ENCODE measurements at places on chromosomes 3 and 15.

DNA sequence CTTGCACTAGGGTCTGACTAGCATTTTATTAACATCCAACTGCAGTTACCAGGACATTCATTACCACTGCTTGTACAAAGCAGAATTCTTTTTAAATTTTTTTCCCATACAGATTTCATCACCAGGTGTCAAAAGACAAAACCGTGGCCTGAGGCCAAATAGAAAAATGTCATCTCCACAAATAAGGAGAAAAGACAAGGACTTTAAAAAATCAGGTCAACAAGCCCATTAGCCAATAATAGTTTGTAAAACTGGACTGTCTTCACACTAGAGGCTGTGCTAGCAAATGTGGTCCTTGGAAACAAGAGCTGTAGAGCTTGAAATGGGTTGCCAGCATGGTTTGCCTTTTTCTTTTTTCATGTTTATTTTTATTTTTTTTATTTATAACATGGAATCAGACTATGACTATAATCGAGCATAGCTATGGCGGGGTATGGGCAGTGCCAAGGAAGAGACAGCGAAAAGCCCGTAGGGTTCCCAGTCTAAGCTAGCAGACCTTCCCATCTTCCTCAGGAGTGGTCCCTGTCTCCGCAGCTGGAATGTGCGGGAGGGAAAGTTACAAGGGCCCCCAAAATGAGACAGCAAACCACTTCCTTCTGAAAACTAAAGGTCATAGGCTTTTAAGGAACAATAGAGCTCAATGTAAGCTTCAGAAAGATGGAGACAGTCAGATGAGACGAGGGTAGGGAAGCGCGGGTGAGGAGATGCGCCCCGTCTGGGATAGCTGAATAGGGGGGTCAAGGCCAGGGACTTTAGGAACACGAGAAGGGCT lies 1.5 kb downstream of the PTPN9 start:
- no peak for DNase-seq

- DNase-seq = no peak
Observed at GRCh38 chr3:55623786-55624185, 136.7 kb upstream of the WNT5A start.

DNA sequence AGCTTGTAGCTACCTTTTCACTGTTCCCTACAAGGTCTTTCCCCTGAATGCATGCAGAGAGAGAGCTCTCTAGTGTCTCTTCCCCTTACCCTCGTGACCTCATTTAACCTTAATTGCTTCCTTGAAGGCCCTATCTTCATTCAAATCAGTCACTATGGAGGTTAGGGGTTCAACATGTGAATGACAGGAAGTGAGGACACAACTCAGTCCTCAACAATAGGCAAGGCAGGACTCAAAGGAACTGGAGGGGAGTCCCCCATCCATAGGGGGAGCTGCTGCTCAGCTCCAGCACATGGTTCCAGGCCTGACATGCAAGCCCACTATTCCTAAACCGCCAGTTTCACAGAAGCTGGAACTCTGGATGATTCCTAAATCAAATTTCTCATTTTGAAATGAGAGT lies 33.8 kb upstream of the GYG1 start:
- no peak for DNase-seq

DNA sequence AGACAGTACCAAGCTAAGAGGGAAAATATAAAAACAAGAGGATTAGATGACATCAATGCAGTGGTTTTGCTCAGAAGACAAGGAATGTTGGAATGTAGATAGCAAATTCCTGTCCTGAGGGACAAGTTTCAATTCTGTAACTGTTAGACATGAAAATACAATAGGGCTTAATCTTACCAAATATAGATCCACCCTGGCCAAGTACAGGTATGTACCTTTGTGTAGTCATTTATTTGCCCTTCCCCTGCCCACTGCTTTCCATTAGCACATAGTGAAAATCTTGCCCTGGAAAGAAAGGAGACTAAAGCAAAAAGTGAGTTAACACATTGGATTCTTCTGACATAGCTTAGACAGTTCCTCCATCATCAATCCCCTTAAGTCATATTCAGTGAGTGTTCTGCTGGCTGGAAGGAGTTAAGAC lies 389.0 kb upstream of the THBS1 start:
- DNase-seq = no peak

- DNase-seq = no peak
Observed at GRCh38 chr15:92667287-92667904, 11.8 kb upstream of the FAM174B start.

GRCh38 chr3:30628901-30629590 lies 22.6 kb downstream of the TGFBR2 start:
- DNase-seq = no peak

DNA sequence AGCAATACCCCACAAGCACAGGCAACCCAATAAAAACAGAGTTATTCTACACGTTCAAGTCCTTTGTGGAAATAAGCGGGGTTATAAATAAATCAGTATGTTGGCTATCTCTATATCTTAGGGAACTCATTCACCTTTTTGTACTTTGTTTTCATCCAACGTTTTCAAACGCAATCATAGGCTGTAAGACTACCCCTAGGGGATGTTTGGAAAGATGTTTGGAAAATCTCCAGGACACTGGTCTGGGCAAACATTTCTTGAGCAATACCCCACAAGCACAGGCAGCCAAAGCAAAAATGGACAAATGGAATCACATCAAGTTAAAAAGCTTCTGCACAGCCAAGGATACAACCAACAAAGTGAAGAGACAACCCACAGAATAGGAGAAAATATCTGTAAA lies 70.1 kb downstream of the CLDN11 start:
- DNase-seq = no peak

DNA sequence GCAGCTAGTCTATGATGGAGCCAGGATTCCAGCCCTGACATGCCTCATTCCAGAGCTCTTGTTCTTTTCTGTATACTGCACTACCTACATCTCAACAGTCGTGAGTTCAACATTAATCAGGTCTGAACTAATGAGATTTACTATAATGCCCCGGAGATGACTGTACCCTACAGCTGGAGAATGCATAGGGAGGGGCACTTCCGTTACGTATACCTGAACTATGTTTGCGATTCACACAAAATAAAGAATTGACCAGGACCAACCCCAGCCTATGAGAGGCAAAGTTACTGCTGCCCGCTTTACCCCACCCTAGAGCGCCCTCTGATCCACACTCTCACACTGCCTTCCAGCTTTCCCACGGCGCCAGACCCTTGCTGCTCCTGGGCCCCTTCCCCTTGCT lies 97.0 kb downstream of the IGF2BP2 start:
- DNase-seq = no peak
